ENCODE measurements at places on chromosomes 12 and 14.
A peak's percentile ranks its signal among the peaks of the same experiment; 100 is the strongest.

DNA sequence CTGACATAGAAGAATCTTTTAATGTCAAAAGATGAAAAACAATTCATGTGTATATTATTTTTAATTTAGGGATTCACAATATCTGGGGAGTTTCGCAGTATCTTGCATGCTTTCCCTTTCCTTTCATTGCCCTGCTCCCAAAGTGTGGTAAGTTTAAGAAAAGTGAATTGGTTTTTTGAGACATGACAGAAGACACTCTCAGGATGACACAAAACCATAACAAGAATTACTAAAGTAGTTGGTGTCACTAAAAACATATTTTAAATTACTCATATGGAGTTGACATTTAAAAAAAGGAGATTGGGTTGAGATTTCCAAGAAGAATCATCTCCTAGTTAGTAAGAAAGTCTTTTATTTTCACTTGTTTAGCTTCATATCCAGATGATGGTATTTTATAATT lies 5.1 kb upstream of the PCNX1 start:
- DNase-seq: no peak

- no peak for DNase-seq
These were observed 305.2 kb upstream of the SYT1 start for GRCh38 chr12:78559416-78559815.

DNA sequence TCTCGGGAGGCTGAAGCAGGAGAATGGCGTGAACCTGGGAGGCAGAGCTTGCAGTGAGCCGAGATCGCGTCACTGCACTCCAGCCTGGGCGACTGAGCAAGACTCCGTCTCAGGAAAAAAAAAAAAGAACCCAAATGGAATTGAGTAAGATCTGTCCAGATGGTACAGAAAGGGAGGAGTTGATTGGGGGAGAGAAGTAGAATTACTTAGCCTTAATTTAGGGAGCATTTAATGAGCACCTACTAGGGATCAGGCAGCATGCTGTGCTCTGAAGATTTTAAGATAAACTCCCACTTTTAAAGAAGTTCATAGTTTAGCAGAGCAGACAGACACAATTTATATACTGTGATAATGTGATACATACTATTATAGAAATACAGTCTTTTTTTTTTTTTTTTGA lies 4.5 kb downstream of the RAB5B start:
- DNase-seq: no peak

- no peak for DNase-seq
These were observed 69.0 kb upstream of the REP15 start for GRCh38 chr12:27627123-27627852.

GRCh38 chr14:30596935-30597334 lies 25.2 kb upstream of the SCFD1 start:
- DNase-seq: no peak

- no peak for DNase-seq
These were observed 46.7 kb downstream of the IRAK3 start for GRCh38 chr12:66235626-66236281.

DNA sequence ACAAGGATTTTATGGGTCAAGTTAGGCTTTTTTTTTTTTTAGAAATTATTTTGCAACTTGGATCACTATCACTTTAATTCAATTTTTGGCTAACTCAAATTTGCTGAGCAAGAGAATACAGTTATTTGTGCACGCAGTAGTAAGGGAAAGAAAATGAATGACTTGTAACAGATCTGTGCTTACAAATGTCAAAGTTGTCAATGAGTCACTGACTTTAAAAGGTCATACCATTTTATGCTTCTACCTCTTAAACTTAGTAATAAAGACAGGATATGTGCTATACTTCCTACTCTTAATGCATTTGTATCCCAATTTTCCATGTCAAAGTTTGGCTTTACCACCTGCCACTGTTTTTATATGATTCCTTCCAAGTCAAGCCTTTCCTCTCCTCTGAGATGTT lies 131.1 kb upstream of the FBXO33 start:
- no peak for DNase-seq

DNA sequence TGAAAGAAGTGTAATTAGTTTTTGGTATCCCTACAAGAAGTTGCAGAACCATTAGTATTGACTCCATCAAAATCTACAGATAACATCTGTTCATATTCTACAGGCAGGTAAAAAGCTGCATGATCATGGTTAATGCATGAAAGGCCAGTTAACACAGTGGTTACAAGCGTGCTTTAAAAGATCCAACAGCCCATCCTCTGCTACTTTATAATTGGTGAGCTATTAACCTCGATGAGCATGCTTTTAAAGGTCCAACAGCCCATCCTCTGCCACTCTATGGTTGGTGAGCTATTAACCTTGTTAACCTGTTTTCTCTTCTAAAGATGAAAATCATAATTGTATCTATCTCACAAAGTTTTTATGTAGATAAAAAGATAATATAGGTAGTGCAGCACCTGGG lies 289.3 kb downstream of the DUSP6 start:
- DNase-seq: no peak

DNA sequence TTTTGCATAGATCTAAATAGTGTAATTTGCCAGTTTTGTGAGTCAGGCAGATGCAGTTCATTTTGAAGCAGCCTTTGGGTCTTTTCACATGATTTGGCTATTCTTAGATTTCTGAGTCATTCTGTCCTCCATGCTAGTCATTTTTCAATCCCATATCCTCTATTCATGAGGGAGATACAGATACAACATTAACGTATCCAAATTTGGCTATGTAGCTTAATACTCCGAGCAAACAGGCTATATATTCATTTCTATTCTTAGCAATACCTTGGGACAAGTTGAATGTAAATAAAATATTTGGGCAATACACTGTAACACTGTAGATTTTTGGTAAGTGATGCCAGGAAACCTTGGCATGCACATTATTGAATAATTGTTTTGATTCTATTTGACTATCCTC lies 270.7 kb upstream of the PDE3A start:
- no peak for DNase-seq

DNA sequence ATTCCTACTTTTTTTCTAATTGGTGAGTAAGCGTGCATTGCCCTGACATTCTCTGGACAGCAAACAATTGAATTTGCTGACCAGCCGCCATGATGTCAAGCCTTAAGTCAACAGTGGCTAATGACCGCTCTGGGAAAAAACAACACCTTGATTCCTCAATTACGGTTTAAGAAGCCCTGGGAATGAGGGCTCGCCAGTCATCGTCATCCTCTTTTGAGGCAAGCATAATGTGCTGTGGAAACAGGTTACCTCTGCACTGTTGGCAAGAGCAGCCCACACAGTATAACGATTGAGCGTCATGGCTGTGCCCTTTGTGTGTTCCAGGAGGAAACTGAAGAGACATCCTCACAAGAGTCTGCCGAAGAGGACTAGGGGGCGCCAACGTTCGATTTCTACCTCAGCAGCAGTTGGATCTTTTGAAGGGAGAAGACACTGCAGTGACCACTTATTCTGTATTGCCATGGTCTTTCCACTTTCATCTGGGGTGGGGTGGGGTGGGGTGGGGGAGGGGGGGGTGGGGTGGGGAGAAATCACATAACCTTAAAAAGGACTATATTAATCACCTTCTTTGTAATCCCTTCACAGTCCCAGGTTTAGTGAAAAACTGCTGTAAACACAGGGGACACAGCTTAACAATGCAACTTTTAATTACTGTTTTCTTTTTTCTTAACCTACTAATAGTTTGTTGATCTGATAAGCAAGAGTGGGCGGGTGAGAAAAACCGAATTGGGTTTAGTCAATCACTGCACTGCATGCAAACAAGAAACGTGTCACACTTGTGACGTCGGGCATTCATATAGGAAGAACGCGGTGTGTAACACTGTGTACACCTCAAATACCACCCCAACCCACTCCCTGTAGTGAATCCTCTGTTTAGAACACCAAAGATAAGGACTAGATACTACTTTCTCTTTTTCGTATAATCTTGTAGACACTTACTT lies 138.9 kb downstream of the HMGA2 start:
- DNase-seq: peak; percentile 7

- no peak for DNase-seq
These were observed 637 bp downstream of the PTMS start for GRCh38 chr12:6766651-6767349.

- no peak for DNase-seq
These were observed 10.9 kb upstream of the AMN start for GRCh38 chr14:102911541-102911951.

DNA sequence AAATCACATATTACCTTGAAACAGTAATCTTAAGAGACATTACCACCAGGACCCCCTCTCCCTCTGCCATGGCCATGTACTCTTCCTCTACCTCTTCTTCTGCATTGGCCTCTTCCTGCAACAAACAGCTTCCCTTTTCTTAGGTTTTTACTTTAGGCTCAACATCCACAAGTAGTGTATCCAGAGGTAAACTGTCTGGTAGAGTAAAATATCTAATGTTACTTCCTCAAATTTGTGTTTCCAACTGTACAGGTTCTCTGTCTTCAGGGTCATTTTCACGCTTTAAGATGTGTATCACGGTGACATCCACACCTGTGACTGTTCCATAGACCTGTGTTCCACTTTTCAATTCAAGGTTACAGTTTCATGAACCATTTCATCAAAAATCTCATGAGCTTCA lies 13.4 kb downstream of the CDK17 start:
- no peak for DNase-seq

DNA sequence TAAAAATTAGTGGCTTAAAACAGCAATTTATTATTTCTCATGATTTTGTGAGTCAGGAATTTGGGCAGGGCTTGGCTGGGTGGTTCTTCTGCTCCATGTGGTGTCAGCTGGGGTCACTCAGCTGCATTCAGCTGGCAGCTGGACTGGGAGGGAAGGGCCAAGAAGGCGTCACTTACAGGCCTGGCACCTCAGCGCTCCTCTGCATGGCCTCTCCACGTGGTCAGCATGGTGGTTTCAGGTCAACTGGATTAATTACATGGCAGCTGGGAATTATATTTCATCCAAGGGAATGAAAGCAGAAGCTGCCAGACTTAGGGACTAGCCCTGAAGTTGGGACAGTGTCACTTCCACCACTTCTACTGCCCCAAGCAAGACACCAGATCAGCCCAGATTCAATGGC lies 27.5 kb upstream of the IRF2BPL start:
- no peak for DNase-seq

DNA sequence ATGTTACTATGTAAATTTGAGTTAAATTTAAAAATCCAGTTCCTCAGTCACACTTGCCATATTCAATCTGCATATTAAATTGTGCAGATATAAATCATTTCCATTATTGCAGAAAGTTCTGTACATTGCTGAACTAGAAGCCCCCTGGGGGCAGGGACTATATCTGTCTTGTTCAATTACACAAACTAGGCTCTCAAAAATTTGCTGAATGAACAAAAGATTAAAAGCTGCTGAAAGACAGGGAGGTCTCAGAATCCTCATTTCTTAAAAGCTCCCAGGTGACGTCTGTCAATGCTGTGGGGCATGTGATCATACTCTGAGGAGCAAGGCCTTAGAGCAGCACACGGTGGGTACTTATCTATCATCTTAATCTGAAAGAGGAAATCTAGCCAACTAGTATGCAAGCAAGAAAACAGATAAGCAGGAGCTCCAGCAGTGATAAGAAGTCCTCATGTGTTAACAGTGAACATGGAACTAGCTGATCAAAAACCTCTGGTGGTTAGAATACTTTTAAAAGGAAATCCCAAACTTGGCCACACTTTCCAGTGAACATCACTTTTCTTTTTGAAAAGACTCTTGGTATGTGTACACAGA lies 60.5 kb downstream of the APPL2 start:
- DNase-seq: no peak

DNA sequence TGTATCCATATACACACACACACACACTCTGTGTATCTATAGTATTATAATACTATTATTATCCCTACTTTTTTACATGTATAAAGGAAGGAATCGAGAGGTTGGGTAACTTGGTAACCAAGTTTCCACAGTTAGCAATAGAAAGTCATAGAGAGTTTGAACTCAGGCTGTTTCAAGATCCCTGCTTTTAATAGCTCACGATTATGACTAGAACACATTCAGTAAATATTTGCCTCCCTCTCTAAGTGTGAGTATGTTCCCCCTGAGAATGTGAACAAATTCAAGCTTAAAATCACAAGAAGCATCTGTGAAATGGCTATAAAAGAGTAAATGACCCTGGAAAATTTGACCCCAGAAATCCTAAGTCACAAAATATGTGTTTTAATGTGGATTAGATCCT lies 11.0 kb upstream of the REP15 start:
- no peak for DNase-seq

DNA sequence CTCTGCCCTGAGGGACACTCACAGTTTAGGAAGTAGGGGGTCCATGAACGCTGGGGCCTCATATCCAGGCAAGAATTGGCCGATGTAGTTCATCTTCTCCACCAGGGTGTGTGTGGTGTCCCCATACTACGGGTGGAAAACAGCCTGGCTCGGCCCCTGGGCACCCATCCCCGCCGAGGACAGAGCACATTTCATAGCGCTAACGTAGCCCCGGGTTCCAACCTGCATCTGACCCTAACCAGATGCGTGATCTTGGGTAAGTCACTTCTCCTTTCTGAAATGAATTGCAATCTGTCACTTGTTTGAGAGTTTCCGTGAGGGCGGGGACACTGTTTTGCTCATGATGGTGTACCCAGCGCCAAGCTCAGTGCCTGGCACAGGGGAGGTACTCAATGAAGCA lies 9.0 kb downstream of the HPD start:
- no peak for DNase-seq

DNA sequence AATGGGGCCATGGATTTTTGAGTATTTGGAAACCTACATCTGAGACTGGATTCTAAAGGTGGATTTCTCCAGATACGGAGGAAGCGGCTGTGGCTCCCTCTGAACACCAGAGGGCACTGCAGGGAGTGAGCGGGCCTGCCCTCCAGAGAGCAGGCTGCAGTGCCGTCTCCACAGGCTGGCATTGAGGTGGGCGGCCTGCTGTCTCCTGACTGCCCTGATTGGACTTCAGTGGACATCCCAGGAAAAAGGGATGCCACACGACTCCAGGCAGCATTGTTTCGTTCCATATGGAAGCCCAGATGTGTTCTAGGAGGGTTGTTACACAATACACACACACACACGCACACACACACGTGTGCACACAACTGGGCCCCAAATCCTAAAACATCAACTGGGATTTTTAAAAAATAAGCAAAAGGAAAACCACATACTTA lies 20.9 kb upstream of the ANO2 start:
- DNase-seq: peak; percentile 49

DNA sequence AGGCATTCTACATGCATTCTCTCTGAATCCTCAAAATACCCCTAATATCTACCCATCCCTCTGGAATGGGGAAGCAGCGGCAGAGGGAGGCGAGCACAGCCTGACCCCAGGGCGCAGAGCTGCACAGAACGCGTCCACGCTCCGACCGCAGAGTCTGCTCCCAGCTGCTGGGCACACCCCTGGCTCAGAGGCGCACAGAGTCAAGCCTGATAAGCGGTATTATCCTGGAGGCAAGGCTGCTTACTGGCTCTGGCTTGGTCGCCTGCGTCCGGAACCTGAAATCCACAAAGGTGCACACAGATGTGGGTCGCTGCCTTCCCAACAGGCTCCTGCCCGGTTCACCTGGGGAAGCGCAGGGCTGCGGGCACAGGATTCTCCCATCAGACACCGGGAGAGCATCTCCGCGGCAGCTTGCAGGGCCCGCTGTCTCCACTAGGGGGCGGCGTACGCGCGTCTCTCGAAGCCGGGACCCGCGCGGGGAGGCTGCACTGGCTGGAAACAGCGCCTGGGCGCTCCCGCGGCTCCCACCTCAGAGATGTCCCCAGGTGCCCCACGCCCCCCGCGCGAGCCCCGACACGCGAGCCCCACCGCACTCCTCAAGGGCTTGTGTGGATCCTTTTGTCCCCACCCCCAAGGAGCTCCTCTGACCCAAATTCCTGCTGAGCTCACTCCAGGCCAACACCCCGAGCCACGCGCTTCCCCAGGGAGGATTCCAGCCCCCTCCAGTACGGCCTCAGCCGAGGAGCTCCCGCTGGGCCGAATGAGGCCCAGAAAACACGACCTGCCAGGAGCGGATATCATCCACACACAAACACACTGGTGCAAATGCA lies 120.1 kb upstream of the FZD10 start:
- peak; percentile 69 for DNase-seq

- no peak for DNase-seq
These were observed 9.1 kb upstream of the ERC1 start for GRCh38 chr12:981961-982360.

All from stimulated activated CD4-positive, alpha-beta T cell treated with anti-CD3 and anti-CD28 coated beads, Interleukin-4, amount 100 ng/mL, for 48 hours (primary cell).